ENCODE measurements at places on chromosomes 16 and 17. TPM values are rescaled to one million over a fixed set of nuclear protein-coding genes. Genes with fewer than 3 reads are reported as not detected.

DNA sequence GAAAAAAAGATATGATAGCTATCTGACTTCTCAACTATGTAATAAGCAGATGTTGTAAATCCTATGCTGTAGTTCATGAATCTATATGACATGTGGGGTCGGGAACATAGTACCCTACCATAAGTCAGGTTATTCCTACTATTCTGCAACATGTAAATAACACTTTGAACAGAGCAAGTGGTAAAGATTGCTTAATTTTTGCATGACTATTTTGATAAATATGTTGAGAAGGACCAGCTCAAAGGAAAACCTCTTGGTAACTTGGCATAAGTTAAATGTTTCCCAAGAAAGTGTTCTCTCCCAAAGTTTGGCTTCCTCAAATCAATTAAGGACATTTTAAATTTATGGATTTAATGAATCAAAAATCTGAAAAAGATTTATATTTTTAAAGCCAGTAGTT lies 62.1 kb downstream of the ABHD15 start:
- no peak for DNase-seq

GRCh38 chr17:14332331-14332730 lies 31.4 kb downstream of the HS3ST3B1 start:
- no peak for DNase-seq

- DNase-seq: no peak
These were observed 43.0 kb downstream of the GAN start for GRCh38 chr16:81357711-81358260.

DNA sequence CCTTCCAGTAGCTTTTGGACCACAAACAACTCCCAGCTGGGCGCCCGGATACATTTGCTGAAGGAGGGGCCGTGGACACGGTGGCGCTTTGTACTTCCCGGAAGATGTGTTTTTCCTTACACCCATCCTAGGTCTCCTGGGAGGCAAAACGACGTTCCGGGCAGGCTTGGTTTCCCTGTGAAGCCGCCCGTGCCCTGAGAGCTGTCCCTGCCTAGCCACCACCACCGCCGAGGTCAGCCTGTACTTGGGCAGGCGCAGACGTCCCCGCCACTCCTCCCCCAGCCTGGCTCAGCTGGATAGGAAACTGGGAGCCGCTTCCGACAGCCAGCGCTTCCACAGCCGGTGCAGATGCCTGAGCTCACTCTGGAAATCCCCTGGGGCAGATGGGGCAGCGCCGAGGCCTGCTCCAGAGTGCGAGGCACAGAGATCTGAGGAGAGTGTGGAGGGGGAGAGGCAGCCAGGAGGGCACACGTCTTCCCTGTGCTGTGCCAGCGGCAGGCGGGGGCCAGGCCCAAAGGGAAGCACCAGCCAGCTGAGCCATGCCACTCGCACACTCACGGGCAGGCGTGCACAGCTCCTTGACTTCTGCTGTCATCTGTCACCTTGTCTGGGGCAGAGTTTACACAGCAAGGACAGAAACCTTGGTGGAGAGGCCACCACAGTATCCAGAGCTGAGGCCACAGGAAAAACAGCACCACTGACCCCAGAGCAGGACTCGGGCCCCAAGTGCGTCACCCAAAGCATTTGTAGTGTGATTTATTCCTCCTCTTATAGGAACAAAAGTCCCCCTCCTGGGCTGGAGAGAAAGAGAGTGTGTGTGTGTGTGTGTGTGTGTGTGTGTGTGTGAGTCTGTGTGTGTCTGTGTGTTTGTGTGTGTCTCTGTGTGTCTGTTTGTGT lies 3.0 kb downstream of the RHBDF2 start:
- DNase-seq: no peak

- DNase-seq: no peak
These were observed 86.8 kb upstream of the SALL1 start for GRCh38 chr16:51237861-51238378.

- no peak for DNase-seq
These were observed 53.6 kb downstream of the XPO6 start for GRCh38 chr16:28158136-28158535.

GRCh38 chr16:52271088-52271750 lies 275.7 kb downstream of the TOX3 start:
- DNase-seq: no peak

DNA sequence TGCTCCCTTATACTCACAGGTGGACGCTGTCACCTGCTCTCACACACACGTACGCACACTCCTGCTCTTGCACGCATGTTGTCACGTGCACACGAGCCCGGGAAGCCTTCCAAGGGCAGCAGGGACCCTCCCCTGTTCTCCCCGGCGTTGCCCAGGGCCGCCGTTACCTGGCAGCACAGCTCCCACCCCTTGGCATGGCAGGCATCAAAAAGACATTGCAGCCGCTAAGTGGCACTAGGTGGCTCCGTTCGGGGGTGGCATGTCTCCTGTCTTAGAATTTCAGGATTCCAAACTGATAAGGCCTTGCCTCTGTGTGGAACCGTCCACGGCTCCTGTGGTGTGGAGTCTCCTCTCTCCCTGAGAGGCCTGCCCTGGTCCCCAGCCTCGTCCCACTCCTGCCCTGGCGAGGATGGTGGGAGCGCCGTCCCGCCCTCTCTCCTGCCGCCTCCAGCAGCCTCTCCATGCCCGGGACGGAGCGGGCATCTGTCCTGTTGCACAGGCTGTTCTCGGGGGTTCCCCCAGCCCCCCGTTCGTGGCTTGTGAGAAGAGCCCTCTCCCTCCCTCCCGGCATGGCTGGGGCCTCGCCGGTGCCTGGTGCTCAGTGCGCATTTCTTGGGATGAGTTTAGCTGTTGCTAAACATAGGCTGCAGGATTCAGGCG lies 126.7 kb upstream of the GSE1 start:
- DNase-seq: no peak

GRCh38 chr16:7470344-7470743 lies 137.7 kb downstream of the RBFOX1 start:
- no peak for DNase-seq

GRCh38 chr16:25118851-25119578 lies 7.5 kb downstream of the LCMT1 start:
- no peak for DNase-seq

GRCh38 chr17:45273551-45273957 lies 11.7 kb upstream of the SPATA32 start:
- DNase-seq: no peak

DNA sequence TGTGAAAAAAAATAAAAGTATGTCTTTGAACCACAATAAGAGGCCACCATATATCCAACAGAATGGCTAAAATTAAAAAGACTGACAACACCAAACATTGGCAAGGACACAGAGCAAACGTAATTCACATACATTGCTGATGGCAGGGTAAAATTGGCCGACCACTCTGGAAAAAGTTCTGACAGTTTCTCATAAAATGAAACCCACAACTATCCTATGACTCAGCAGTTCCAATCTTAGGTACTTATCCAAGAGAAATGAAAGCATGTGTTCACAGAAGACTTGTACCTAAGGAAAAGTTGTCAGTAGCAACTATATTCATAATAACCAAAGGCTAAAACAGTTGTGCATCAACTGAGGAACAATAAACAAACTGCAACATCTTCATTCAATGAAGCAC lies 357.3 kb upstream of the XYLT1 start:
- no peak for DNase-seq

- DNase-seq: peak; percentile 46
These were observed 148.1 kb downstream of the SOCS1 start for GRCh38 chr16:11107780-11108465.

- no peak for DNase-seq
These were observed 13.6 kb downstream of the CEP20 start for GRCh38 chr16:15874745-15875314.

- no peak for DNase-seq
These were observed at the start of gene RAI1 for GRCh38 chr17:17681187-17681743. TSS of gene RAI1 (plus strand) at chr17:17681458. CDS start at chr17:17792949, 111,491 bp downstream.

DNA sequence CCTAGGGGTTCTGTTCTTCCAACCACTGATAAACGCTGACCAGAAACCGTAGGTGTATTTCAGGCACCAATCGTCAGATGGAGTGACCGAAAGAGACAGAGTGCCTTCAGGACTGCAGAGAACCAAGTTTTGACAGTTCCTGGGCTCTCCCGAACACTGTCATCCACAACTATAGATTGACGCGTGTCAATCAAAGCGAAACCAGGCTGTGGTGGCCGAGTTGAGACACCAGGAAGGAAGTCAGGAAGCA lies 11.9 kb upstream of the AURKB start:
- DNase-seq: no peak

DNA sequence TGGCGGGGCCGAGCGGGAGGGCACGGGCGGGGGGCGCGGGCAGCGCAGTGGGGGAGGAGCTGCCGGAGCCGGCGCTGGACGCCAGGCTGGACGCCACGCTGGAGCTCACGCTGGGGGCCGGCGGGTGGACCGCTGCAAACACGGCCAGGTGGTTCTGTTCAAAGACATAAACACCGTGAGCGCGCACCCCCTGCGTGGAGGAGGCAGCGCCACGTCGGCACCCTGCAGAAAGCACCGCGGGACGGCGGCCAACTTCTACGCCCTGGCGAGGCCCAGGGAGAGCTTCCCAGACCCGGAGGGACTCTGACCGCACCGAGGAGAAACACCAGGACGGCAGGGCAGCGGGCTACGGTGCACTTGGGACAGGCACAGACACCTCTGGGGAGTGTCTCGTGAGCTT lies 29.3 kb downstream of the UNKL start:
- no peak for DNase-seq

- DNase-seq: no peak
These were observed 185.0 kb upstream of the ZNF469 start for GRCh38 chr16:88197481-88198456.

Gene MT2A
- 160 TPM for total RNA-seq

Gene AIPL1
- not detected for total RNA-seq

Gene EVPLL
- total RNA-seq: not detected

Gene PRPSAP2
- 27.2 TPM for total RNA-seq

Gene PRR14
- total RNA-seq: 33.5 TPM

Gene DNAH9
- 0.37 TPM for total RNA-seq

Gene STXBP4
- 18.6 TPM for total RNA-seq

Gene CES5A
- total RNA-seq: not detected

Gene CFAP97D1
- not detected for total RNA-seq

Gene RNF112
- 0.67 TPM for total RNA-seq

Gene GFAP
- total RNA-seq: 1.0 TPM

Measured in chondrocyte (in vitro differentiated cells).